ENCODE measurements at places on chromosomes 13 and 19.

- DNase-seq, result no peak
These were observed 36.0 kb upstream of the KPNA3 start for GRCh38 chr13:49828453-49828852.

- DNase-seq, result no peak
These were observed 179.4 kb downstream of the KLF12 start for GRCh38 chr13:73954808-73955207.

- no peak for DNase-seq
These were observed 459 bp downstream of the PRAM1 start for GRCh38 chr19:8501981-8502380.

- DNase-seq, result peak; percentile 17
These were observed 39.4 kb downstream of the ZNF136 start for GRCh38 chr19:12202250-12202649.

DNA sequence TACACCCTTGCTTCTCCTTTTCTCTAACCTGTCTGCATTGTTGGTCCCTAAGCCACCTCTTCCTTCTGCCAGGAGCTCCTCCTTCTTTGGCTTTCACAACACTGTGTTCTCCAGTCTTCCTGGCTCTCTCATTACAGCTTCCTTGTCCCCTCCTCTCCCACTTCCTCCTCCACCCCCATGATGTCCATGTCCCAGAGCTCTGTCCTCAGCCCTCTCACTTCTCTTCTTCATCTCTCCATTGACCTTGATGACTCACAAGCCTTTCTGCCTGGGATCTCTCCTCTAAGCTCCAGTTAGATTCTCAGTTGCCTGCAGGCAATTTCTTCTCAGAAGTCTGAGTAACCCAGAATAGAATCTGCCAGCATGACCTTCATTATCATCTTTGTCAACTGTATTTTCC is 100.3 kb upstream of the WASF3 start:
- DNase-seq, result no peak

DNA sequence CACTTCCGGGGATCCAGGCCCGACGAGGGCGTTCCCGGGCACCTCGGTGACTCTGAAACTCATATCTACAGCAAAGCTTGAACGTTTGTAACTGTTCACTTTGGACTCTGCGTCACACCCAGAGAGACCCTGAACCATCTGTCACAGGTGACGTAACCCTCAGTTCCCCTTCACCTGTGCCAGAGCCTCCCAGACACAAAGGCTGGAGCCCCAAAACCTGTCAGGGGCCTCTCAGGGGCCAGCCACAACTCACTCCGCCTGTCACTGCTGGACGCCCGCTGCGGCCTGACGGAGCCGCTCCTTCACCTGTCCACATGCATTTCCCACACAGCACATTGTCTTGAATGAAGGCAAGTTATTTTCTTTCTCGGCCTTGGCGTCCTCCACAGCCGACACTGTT is 8.0 kb downstream of the RASA3 start:
- DNase-seq, result no peak

DNA sequence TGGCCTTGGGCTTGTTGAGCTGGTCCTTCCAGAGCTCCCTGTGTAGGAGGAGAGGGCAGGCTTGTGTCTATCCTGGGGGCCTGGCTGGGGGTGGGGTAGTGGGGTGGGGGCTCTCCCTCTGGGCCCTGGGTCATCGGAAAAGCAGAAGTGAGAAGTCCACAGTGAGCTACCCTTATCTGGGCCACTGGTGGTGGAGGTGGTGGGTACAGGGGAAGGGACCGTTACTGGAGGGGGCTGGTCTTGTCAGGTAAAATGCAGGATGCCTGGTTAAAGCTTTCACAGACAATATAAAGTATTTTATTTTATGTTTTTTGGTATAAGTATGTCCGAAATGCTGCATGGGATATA is 342 bp upstream of the SIGLEC10 start:
- DNase-seq, result no peak

DNA sequence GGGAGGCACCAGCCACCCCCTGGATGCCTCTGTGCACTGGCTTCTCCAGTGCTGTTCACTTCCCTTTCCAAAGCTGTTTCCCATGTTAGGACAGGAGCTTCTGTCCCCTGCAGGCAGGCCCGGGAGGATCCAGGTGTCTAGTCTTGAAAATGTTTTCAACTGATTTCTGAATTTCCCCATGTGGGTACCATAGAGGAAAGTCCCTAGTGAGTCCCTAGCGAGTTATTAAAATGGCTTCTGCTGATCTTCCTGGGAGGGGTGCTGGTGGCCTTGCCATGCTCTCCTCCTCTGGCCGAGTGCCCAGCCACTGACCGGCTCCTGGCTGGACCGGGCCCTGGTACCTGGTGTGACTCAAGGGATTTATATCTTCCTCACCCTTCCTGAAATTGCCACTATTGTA is 5.2 kb upstream of the ANKRD10 start:
- no peak for DNase-seq

DNA sequence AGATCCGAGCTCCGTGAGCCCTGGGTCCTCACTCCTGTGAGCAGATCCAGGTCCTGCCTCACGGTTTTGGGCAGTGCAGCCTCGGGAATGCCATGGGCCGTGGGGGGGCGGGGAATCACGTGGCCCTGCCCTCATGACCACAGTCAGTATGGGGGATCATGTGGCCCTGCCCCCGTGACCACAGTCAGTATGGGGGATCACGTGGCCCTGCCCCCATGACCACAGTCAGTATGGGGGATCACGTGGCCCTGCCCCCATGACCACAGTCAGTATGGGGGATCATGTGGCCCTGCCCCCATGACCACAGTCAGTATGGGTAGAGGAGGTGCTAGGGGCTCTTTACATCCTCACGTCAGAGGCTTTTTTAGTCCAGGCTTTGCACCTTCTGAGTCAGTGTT is 64.3 kb upstream of the F7 start:
- no peak for DNase-seq

DNA sequence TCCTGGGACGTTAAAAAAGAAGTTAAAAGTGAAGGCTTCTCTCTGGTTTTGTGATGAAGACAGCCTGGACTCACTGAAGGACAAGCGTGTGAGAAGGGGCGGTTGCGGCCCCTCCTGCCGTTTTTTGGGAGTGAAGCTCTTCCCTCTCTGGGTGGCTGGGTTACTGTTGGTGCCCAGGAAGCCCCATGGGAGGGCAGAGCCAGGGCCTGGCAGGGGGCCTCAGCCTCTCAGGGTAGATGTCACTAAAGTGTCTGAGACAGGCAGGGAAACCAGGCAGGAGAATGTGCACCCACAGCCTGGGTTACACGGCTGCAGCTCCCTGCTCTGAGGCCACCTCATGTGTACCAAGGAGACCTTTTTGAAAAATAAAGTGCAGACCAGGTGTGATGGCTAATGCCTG is 1.5 kb upstream of the WDR88 start:
- no peak for DNase-seq

- no peak for DNase-seq
These were observed 1895.6 kb upstream of the PRR20A start for GRCh38 chr13:55245005-55245644.

DNA sequence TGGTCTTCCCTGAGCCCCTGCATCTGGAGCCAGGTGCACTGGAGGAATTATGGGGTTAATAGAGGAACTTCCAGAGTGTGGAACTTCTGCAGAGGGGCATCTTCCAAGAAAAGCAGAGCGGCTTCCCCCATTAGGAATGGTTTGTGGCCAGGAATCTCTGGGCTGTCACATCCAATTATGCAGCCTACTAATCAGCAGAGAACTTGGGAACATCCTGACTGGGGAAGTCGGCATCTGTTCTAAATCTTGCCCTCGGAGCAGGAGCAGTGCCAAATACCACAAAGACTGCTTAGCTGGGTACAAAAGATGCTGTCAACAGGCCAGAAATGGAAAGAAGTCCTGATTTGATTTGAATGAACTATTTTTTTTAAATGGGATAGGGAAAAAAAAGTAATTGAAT is 435.1 kb downstream of the ZNF536 start:
- DNase-seq, result no peak

- no peak for DNase-seq
These were observed 1001.7 kb downstream of the PCDH17 start for GRCh38 chr13:58633226-58633625.

DNA sequence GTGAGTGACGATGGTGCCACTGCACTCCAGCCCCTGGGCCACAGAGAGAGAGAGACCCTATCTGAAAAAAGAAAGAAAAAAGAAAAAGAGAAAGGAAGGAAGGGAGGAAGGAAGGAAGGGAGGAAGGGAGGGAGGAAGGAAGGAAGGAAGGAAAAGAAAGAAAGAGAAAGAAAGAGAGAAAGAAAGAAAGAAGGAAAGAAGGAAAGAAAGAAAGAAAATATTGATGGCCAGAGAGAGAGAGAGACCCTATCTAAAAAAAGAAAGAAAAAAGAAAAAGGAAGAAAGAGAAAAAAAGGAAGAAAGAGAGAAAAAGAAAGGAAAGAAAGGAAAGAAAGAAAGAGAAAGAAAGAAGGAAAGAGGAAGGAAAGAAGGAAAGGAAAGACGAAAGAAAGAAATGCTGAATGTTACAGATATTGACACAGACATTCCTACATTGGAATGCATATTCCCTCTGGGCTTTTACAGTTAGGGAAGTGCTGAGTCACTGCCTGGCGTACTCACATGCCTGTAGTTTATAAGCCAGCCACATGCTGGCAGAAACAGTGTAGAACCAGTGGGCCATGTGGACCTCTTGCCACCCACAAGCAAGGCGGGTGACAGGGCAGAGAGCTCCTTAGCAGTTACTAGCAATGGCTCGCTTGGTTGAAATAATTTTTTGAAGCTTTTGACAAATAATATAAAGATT is 34.6 kb upstream of the SLC46A3 start:
- DNase-seq, result no peak

DNA sequence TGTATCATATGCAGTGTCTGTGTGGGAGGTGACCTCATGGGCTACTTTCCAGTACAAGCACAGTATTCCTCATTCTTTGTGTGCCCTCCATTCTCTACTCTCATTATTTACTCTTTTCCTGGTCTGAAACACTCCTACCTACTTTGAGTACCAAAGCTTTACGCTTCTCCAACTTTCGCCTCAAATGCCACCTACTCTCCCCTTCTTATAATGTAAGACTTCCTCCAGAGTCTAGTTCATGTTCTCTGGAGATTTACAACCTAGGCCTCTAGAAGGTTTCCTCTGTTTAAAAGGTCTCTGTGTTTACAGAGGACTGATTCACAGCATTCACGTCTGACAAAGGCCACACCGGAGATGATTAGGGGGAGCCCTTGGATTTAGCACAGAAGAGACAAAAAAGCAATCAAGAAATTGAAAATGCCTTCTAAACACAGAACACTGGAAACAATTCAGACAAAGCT is 302.0 kb downstream of the KLF12 start:
- DNase-seq, result no peak

DNA sequence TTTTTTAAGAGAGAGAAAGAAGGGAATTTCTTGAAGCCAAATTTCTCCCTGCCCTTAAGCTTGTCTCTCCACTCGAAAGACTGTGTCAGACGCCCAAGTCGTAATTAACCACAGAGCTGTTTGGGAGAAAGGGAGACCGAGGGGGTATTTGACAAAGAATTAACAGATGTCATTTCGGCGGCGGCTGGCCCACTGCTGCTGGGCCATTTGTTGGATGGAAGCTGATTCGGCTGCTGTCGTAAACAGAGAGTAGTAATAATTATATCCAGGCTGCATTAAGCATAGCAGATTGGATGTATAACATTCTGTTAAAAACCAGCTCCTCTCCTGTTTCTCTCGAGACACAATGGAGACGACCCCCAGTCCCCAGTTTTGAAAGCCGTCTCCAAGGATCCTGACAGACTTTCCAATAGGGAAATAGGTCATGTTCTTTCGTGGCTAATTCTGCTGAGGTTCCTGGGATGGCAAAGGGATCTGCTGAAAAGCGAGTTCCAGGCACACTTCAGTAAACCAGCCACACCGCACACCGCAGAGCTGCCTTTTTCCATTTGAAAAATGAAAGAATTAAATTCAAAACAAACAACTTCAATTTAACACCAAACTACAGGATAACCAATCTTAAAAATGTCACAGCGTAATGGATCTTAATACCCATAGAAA is 71.5 kb downstream of the KCTD15 start:
- no peak for DNase-seq

DNA sequence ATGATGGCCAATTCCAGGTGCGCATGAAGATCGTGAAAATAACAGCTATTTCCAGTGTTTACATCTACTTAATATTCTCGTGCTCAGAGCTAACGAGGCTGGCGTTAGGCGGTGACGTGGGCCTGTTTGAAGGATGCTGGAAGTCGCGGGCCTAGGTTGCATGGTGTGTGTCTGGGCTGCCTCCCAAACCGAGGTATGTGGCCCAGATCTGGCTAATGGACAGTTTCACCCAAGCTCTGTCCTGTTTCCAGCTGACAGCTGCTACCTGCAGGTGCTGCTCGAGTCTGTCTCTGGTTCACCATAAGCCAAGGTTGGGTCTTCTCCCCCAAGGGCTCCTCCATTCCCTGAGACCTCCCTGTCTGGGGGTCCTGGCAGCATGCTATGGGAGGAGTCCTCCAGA is 40.5 kb upstream of the KCTD15 start:
- DNase-seq, result no peak

DNA sequence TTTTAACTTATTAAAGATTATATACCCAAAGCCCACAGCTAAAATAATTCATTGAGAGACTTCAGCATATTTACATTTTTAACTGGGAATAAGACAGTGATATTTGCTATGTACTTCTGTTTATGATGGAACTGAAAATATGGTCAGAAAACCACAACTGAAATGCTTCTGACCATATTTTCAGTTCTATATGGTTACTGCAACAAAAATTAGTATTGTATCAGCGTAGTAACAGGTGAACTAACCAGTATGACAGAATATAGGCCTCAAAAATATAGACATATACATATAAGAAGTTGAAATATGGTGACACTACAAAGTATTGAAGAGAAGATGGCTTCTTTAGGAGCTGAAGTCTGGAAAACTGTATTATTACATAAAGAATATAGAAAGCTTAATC is 857.4 kb downstream of the OLFM4 start:
- no peak for DNase-seq

DNA sequence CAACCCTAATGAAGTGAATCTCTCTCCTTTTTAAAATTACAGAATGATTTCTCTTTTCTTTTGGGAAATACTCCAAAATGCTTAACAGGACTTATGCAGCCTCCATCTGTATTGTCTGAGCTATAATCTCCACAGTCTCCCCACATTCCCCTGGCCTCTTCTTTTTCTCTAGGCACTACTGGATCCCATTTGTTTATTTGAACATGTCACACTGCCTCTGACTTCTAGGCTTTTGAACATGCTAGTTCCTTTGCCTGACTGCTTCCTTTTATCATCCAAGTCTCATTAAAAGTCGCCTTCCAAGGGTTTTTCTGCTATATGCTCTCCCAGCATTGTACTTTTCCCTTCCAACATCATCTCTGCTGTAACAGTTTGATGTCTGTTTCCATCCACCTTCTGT is 548.7 kb downstream of the PCDH9 start:
- no peak for DNase-seq

- no peak for DNase-seq
These were observed 23.8 kb upstream of the ASF1B start for GRCh38 chr19:14160017-14160703.

DNA sequence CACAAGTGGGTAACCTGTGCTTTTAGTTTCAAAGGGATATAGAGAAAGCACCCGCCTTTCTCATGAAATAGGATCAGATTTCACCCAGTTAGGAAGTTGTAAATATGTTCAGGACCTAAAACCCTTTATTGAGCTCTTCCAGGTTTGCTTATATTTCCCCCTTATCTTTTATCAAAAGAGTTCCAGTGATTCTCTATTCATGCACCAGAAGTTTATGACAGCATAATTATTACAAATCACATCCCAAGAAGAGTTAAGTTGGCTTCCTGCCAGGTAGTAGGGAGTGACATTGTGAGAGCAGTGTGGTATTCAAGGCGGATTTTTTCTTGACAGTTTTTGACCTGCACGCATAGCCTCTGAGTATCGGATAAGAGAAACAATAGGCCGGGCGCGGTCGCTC is 190.3 kb downstream of the STK24 start:
- DNase-seq, result no peak

Measured in T-helper 17 cell (primary cell).